CD4-positive, alpha-beta T cell treated with Interleukin-6 at 100 ng/mL for 8 hours (primary cell): ENCODE measurements at places on chromosomes 5 and 9.

GRCh38 chr5:157143127-157143971 is 684 bp upstream of the MED7 start:
- DNase-seq, result peak; percentile 61

DNA sequence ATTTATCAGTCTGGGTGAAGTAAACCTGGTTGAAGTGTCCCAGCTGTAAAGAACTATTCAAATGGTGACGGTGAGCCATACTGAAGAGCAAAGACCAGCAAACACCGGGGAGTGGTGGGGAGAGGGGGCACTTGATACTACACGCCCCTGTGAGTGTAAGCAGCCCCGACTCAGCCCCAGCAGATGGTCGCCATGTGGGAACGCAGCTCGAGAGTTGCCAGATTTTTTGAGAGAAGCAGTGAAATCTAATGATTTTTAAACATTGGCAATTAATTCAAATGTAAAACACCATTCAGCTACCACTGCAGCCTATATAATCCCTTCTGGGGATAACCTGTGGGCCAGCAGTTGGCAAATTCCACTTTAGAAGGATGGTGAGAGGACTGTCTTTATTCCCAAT is 1386.9 kb upstream of the WWC1 start:
- no peak for DNase-seq

GRCh38 chr5:153676406-153676805 is 185.9 kb downstream of the GRIA1 start:
- no peak for DNase-seq

GRCh38 chr5:67149951-67150523 is 46.6 kb downstream of the CD180 start:
- no peak for DNase-seq

DNA sequence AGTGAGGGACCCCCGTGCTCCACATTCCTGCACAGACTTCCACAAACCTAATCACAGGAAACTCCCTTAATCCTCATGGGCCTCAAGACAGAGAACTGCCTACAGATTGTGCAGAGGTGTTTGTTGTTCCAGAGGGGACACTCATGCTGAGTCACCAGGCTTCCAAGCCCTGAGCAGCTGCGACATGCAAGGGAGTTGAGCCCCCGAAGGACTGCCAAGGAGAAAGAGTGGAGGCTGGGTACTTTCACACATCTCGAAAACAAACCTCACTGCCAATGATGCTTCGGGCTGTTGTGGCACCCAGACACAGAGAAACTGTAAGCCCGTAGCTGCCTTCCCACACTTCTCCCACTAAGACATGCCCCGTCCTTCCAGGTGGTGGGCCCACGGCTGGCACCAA is 480.8 kb downstream of the CDH12 start:
- DNase-seq, result no peak
